ENCODE measurements at places on chromosomes 13 and 19.

- DNase-seq = no peak
Observed at GRCh38 chr19:51179256-51179655, 37.2 kb downstream of the SIGLEC7 start.

- no peak for DNase-seq
Observed at GRCh38 chr19:47186446-47187334, 44.3 kb downstream of the BBC3 start.

GRCh38 chr19:19106056-19106551 lies 32.2 kb downstream of the TMEM161A start:
- no peak for DNase-seq

GRCh38 chr19:33406521-33407139 lies 33.1 kb downstream of the CEBPG start:
- DNase-seq = peak; percentile 40

DNA sequence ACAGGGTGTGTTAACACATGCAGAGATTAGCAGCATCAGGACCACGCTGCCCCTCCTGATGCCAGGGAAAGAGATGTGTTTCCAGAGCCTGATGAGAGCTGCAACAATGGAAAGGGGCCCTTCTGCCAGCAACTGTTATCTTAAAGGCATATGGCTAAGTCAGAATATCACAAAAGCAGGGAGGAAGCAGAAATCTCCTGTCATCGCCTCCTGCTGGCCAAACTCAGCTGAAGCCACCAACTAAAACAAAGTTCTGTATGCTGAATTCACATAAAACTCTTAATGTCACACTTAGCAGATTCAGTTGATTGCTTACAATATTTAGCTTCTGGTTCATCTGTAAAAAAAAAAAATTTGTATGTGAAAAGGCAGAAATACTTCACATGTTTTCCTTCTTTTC lies 178.2 kb downstream of the GPC5 start:
- DNase-seq = no peak

- no peak for DNase-seq
Observed at GRCh38 chr19:36371886-36372285, 7.1 kb downstream of the ZFP14 start.

GRCh38 chr19:34664168-34664567 lies 12.8 kb downstream of the SCGB2B2 start:
- no peak for DNase-seq

DNA sequence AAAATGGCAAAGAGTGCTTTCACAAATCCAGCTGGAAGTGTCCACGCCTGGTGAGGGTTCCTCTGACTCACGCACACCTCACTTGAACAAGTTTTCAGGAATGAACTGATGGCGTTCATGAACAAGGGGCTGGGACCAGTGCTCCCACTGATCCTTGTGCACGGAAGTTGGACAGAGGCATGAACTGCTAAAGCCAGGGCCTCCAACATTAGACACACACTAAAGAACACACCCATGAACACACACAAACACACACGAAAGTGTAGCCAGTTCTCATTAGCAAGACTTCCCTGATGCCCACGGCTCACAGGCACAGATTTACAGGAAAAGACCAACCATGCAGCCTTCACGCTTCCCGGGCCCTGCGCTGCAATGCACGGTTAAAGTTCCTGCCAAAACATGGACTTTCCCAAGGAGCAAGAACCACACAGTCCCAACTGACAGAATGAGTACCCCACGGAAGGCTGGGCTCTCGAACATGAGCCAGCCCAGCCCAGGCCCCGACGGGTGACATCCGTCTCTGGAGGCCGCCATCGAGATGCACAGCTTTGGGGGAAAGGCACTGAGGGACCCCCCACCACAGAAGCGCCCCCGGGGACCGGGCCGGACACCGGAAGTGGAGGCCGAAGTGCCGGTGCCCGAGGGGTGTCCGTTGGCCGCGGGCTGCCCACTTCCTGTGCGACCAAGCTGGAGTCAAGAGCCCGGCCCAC lies 808 bp downstream of the DNMT1 start:
- DNase-seq = peak; percentile 38

- no peak for DNase-seq
Observed at GRCh38 chr13:54750521-54750920, 1721.9 kb downstream of the OLFM4 start.

DNA sequence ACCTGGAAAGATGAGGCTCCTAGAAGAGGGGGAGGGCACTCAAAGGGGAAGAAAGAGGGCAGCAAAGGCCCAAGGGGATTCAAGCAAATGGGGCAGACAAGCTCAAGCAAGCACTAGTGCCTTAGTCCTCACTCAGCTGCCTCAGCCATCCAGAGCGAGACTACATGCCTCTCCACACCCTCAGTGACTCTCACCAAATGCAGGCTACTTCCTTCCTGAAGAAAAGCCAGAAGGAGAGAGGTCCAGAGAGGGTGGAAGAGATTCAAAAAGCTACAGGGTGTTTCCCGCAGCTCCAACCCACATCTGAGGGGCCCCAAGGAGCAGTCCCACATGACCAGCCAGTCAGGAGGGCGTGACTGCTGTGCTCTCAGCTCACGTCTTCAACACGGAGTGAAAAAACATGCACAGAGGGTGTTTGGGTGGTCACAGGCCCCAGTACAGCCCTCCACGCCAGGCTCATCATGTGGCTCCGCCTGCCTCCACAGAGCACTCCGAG lies 40.5 kb downstream of the MIPEP start:
- DNase-seq = no peak

GRCh38 chr13:42066542-42066941 lies 18.1 kb downstream of the DGKH start:
- DNase-seq = no peak

- no peak for DNase-seq
Observed at GRCh38 chr19:18001777-18002345, 6.1 kb upstream of the ARRDC2 start.

GRCh38 chr19:49956115-49956495 lies 4.9 kb downstream of the SIGLEC11 start:
- DNase-seq = no peak

DNA sequence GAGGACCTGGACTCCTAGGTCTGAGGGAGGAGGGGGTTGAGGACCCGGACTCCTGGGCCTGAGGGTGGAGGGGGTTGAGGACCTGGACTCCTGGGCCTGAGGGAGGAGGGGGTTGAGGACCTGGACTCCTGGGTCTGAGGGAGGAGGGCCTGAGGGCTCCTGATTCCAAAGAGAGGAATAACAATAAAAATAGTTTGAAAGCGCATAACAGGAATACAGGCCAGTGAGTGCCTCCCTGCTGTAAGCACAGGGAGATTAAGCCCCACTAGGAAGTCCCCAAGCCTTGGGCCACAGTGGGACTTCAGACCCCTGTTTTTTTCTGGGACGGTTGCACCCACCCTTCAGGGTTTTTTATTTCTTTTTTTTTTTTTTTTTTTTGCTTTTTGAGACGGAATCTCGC lies 1.2 kb upstream of the SBK2 start:
- no peak for DNase-seq

DNA sequence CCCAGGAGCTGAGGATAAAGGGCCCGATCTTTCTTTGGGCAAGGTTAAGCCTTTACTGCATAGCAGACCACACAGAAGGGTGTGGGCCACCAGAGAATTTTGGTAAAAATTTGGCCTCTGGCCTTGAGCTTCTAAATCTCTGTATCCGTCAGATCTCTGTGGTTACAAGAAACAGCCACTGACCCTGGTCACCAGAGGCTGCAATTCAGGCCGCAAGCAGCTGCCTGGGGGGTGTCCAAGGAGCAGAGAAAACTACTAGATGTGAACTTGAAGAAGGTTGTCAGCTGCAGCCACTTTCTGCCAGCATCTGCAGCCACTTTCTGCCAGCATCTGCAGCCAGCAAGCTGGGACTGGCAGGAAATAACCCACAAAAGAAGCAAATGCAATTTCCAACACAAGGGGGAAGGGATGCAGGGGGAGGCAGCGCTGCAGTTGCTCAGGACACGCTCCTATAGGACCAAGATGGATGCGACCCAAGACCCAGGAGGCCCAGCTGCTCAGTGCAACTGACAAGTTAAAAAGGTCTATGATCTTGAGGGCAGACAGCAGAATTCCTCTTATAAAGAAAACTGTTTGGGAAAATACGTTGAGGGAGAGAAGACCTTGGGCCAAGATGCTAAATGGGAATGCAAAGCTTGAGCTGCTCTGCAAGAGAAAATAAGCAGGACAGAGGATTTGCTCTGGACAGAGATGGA lies 8.4 kb upstream of the CEACAM19 start:
- no peak for DNase-seq

- no peak for DNase-seq
Observed at GRCh38 chr19:31232871-31233270, 116.4 kb downstream of the TSHZ3 start.

DNA sequence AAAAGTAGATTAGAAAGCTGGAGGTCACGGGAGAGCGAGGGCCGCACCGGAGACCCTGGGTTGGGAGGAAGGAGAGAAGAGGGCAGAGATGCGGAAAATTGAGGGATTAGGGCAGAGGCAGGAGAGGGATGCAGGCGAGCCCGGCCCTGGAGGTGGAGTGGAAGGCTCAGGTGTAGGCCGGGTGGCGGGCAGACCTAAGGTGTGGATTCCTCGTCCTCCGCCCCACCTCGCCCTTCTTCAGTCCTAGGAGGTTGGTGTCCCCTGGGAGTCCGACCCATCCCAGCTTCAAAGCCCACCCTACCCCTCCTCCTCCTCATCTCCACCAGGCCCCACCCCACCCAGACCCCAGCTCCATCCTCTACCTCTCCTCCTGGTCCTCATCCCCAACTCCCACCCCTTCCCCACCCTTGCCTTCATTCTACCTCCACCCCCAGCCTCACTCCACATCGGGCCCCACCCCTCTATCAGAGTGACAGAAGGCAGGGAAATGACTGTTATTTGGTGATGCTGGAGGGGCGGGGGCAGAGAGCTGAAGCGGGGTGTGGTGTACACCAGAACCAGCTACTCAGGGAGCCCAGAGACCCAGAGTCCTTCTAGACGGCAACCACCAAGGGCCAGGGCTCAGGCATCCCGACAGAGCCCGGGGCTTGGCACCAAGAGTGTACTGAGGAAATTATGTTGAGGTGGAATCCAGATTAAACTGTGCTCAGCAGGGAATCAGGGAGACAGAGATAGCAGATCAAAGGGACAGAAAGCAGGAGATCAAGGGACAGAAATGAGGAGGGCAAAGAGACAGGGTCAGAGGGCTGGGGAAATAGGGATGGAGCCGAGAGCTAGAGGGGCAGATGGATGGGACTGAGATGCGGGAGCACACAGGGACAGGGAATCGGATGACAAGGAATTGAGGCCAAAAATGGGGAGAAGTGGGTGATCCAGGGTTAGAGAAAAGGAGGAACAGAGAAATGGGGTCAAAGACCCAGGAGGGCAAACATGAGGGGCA lies 6.4 kb downstream of the ERFL start:
- no peak for DNase-seq

DNA sequence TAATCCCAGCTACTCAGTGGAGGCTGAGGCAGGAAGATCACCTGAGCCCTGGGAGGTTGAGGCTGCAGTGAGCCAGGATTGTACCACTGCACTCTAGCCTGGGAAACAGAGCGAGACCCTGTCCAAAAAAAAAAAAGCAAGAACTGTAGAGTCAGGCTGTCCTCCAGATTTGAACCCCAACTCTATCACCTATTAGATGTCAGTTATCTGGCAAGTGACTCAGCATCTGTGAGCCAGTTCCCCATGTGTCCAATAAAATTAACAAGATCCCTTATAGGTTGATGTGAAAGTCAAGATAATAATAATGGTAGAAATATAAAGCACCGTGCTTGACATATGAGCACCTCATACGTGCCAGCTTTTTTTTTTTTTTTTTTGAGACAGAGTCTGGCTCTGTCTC lies 22.0 kb downstream of the GP6 start:
- DNase-seq = no peak

GRCh38 chr13:30457306-30457891 lies 8.3 kb downstream of the HMGB1 start:
- DNase-seq = no peak

DNA sequence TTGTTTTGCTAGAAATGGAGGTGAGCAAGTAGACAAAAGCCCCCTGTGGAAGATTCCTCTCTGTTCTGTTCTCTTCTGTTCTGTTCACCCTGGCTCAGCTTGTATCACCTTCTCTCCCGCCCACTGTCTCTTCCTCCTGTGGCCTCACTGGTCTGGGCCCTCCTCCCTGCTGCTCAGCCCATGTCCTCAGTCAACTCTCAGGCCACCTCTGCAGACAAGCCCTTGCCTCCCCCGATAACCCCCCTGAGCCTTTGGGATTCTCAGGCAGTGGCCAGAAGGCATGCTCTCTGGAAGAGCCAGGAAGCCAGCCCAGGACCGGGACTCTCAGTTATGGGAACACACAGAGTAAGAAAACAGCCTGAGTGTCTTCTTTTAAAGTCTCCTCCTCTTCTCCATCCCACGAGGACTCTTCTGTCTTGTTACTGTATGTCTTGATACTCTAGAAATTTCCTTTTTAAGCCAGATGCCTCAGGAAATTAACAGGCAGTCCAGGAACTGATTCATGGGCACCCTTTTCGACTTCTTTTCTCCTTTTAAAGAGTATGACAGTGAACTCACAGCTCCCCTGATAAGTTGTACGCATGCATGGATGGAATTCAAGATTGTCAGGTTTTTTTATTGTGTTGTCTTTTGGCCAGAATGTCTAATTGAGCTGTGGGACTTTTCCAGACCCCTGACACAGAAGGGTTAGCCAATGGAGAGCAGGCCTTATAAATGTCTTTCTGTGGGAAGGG lies 33.7 kb downstream of the SHISA2 start:
- no peak for DNase-seq

- DNase-seq = no peak
Observed at GRCh38 chr19:33464010-33464732, 57.4 kb downstream of the PEPD start.

GRCh38 chr13:85879014-85879413 lies 79.8 kb upstream of the SLITRK6 start:
- no peak for DNase-seq

DNA sequence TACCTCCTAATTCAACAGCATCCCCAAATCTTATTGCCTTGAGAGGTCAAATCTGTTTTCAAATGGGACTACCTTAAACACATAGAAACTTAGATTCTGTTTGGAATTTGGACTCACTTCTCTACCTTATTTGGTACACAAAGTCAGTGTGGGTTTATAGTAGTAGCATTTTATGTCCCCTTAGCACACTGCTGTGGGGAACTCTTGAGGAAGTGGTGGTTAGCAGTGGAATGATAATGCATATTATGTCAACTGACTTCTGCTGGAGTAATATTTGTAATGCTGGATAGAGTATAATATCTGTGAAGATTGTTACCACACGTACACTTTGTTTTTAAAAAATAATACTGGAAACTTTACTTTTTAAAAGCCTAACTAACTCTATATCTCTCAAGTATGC lies 386.3 kb downstream of the NDFIP2 start:
- no peak for DNase-seq

DNA sequence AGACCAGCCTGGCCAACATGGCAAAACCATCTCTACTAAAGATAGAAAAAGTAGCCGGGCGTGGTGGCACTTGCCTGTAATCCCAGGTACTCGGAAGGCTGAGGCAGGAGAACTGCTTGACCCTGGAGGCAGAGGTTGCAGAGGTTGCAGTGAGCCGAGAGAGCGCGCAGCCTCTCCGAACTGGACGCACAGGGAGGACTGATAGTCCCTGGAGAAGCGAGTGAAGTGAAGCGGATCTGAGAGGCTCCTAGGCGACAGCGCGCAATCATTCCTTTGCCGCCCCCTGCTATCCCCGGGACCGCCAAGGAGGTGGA lies 233 bp downstream of the ZNF561 start:
- no peak for DNase-seq

- DNase-seq = no peak
Observed at GRCh38 chr19:50851620-50852019, 3.1 kb upstream of the KLK3 start.
